SIG-M5 (cell line): ENCODE measurements at places on chromosomes 4 and X.
A peak's percentile ranks its signal among the peaks of the same experiment; 100 is the strongest.

GRCh38 chr4:77819404-77819842, 255 bp upstream of the CNOT6L start:
- DNase-seq = no peak

GRCh38 chr4:159420162-159421057, 317.5 kb downstream of the RAPGEF2 start:
- DNase-seq = no peak

- DNase-seq = no peak
Observed at GRCh38 chr4:88743696-88744095, 46.1 kb upstream of the NAP1L5 start.

GRCh38 chr4:78552389-78553042, 946 bp downstream of the ANXA3 start:
- no peak for DNase-seq

- no peak for DNase-seq
Observed at GRCh38 chr4:161892951-161893350, 270.8 kb downstream of the FSTL5 start.

DNA sequence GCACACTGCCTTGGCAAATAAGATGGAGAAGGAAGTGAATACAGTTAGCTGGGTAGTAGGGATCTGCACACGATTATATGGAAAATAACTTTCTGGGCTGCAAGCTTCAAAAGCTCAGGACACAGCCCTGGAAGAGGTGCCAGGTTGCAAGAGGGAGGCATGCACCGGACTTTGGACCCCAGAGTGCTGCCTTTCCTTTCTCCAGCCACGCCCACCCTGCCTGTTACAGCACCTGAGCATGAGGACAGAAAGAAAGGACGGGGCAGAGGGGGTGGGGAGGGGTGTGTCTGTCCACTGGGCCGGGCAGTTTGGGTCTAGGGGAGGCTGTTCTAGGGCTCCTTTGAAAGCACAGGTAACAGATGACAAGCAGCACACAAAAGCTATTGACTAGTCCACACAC, 152.8 kb downstream of the ENPP6 start:
- no peak for DNase-seq

DNA sequence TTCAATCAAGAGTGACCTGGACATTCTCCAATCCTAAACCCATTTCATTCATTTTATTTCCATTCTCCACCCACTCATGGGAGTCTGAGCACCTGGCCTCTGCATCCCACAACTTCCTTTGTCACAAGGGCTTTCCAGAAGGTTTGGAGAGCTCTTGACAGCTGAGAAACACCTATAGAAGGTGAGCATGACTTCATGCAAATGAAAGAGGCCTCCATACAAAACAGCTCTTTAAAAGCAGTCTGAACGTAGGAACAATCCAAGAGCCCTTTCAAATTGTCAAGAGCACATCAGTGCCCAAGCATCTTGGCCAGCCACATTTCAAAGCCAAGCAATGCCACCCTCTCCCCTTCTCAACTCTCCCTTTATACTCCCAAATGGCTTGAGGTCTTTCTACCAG, 74.9 kb upstream of the RAP2C start:
- DNase-seq = no peak

- DNase-seq = no peak
Observed at GRCh38 chrX:153102418-153102817, 30.2 kb downstream of the PNMA6A start.

DNA sequence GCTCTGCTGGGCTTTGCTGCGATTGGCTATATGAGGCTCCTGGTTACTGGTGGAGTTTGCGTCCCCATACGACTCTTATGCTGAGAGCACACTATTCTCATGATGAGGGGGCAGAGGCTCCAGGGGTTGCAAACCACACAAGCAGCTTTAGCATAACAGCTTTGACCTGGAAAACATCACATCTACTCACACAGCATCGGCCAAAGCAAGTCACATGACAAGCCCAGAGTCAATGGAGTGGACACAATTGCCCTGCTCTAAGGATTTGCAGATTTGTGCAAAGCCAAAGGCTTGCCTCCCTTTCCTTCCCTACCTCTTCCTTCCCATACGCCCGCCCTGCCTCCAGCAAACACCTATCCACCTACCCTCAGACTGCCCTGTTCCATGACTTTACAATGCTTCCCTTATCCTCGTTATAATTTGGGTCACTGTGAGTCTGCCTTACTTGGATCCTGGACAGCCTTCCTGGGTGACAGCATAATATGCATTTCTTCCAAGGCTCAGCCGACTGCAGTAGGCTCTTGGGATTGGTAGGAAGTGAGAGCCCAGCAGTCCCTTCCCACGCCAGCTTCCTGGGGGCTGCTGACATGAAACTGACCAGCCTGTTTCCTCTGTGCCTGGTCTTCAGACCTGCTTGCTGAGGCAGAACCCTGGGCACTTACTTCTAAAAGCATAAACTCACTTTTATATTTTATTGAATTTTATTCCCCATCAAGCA, 208.2 kb upstream of the PSAPL1 start:
- DNase-seq = no peak

GRCh38 chrX:132565273-132565672, 76.4 kb upstream of the MBNL3 start:
- DNase-seq = no peak

GRCh38 chr4:30716158-30716557, 4.0 kb upstream of the PCDH7 start:
- no peak for DNase-seq

DNA sequence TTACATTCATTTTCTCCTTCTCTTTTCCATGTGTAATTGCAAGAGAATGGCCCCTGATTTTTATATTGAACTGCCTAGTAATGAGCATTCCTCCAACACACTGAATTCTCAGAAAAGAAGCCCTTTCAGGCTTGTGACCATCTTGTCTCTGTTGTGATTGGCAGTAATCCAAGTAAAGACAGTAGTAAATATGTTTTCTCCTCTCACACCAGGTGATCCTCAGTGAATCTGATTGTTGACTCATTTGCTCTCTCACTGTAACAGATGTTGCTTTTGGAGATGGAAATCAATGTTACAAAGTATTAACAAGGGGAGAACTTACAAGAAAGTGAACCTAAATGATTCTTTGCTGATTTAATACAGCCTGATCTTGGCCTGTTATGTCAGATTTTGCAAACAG, 271.0 kb downstream of the AFF2 start:
- no peak for DNase-seq

- no peak for DNase-seq
Observed at GRCh38 chrX:7272346-7272745, 124.4 kb upstream of the PUDP start.

- DNase-seq = no peak
Observed at GRCh38 chr4:111806331-111806730, 338.9 kb upstream of the FAM241A start.

DNA sequence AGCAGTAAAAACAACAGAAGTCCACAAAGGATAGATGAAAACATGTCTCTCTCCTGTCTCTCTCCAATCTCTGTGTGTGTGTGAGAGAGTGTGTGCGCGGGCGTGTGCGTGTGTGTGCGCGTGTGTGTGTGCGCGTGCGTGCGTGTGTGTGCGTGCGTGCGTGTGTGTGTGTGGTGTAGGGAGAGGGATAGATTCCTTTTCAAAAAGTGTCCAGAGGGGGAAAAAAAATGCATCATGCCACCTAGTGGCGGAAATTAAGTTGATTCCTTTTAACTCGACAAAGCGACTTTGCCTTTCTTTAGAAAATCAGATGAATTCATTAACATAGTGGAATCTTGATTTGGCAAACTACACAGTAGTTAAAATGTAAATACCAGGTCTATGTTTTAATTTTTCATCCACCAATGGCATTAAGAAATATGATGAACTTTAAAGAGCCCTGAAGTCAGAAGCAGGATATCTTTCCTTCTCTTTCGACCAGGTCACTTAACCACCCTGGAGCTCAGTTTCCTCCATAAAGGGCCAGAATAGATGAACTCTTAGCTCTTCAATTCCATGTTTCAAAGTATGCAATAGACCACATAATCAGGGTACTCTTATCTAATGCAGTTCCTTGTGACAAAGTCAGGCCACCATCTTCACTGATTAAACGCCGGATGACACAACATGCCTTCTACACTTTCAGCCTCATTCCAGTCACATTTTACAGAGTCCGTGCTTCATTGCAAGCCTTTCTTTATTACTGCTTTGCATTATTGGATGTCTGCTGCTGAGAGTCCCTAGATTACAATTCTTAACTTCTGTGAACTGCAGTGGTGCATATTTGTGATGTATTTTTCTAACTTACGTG, 162.8 kb downstream of the FBXO8 start:
- DNase-seq = no peak

DNA sequence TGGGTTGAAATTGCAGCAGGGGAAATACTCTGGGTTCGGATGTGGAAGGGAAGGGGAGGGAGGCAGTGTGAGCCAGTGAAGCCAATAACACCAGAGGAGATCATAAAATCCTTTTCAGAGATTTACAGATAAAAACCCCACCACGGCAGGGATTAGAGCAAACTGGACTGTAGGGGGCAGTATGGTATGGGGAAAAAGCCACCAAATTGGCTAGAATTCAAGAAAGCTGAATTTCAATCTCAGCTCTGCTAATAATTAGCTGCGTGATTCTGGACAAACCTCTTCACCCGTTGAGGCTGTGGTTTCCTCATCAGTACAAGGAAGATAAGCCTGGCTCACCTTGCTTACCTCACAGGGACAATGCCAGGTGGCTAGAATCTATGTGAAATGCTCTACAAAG, 108.1 kb downstream of the ATG4A start:
- DNase-seq = no peak

- no peak for DNase-seq
Observed at GRCh38 chrX:126550816-126551215, 1.8 kb downstream of the DCAF12L1 start.

DNA sequence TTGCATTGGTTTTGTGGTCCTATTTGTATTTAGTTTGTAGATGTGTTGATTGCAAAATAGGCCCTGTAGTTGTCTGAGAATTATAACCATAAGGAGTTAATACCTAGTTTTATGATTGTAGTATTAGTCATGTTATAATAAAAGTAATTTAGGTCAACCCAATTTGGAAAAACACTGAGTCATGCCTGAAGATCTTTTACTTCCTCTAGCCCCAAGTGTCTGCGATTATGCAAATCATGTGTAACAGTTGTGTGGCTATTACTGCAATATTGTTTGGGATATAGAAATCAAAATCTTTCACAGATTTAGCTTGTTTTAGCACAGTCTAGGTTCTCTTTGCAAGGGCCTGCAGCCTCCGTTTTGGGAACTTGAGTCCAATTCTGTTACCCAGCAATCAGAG, 12.6 kb downstream of the SRD5A3 start:
- DNase-seq = peak; percentile 17

DNA sequence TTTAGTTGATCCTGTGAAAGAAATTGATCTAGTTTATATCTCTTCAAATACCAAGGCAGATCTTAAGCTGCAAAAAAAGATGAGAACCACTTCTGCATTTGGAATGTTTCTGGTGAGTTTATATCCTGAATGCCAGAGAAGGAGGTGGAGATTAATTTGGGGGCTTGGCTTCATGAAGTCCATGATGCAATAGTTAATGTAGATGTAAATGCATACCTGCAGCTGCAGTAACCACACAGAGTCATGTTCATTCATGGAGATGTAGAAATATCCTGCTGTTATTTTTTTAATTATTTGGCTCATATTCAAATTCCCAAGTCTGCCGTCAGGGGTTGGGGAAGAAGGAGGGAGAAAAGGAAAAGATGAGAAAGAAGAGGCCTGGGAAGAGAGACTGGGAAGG, at the start of gene SULT1E1:
SULT1E1 (minus strand) TSS at position 94 of the 400 bp plus-strand sequence. CDS start 2,501 bp downstream, outside the sequence.
- no peak for DNase-seq

GRCh38 chr4:163592212-163592611, 97.7 kb downstream of the TMA16 start:
- DNase-seq = no peak

DNA sequence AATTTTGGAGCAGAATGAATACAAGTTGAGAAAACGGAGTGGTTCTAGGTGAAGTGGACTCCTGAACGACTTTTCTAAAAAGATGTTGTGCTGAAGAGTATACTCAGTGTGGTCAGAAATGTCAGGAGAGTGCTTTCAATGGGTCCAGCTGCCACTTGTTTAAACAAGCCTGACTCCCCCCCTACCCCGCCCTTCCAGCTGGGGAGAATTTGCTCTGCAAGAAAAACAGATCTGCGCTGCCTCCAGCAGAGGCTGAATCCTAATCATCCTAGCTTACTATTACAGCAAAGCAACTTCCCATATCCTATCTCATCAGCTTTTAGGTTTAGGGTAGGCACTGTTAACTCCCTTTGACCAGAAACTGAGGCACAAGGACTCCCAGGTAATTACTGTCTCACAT, 1.9 kb downstream of the MAP3K15 start:
- no peak for DNase-seq

- DNase-seq = no peak
Observed at GRCh38 chr4:176864238-176864637, 71.5 kb upstream of the VEGFC start.

DNA sequence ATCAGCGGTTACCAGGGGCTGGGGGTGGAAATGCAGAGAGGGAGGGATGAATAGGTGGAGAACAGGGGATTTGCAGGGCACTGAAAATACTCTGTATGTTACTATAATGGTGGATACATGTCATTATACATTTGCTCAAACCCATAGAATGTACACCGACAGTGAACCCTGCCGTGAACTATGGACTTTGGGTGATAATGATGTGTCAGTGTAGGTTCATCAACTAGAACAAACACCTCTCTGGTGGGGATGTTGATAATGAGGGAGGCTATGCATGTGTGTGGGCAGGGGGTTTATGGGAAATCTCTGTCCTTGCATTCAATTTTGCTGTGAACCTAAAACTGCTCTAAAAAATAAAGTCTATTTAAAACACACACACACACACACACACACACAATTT, 11.5 kb downstream of the HPSE start:
- DNase-seq = no peak

DNA sequence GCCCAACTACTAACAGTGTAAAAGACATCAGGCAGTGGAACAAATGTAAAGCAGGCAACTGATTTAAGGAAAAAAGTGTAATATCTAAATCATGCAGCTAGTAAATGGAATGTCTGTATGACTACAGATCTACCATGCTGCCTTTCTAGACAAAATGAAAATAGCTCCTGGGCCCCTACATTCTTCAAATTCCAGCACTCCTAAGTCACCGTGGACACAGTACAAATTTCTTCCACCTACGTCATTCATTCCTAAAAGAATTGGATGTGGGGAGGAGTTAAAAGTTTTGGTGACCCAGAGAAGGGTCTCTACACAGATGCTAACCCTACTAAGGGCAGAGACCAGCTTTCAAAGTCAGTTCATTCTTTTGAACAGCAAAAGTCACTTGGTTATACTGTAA, 137.2 kb upstream of the ARHGEF9 start:
- no peak for DNase-seq

DNA sequence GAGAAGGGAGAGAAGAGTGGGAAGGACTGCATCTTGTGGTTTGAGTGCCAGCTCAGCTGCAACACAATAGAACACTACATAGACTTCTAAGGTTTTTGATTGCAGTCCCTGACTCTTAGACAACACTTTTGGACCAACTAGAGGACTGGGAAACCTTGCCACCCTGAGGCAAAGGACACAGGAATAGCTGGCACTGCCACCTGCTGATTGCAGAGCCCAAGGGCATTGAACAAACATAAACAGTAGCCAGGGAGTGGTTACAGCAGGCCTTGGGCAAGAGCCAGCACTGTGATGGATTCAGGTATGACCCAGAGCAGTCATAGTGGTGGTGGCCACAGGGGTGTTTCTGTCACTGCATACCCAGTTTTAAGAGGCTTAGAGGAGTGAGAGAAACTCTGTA, 72.5 kb upstream of the CXorf51A start:
- no peak for DNase-seq

GRCh38 chrX:7706032-7706431, 136.9 kb upstream of the VCX start:
- no peak for DNase-seq
